ENCODE measurements at places on chromosomes 11 and 22. TPM values are rescaled to one million over a fixed set of nuclear protein-coding genes. Genes with fewer than 3 reads are reported as not detected.

Gene BACE1
- total RNA-seq: 13.0 TPM

Gene PHOX2A
- total RNA-seq: not detected

Gene VWA5A
- total RNA-seq: 5.7 TPM

Gene OR56A1
- total RNA-seq: not detected

Gene PHLDB1
- total RNA-seq: 62.4 TPM

Gene GGTLC2
- not detected for total RNA-seq

Gene MS4A2
- total RNA-seq: not detected

Gene KIAA1671
- 35.9 TPM for total RNA-seq

Gene HTR3B
- not detected for total RNA-seq

Gene ALKBH8
- 3.7 TPM for total RNA-seq

Gene FBLN1
- 0.16 TPM for total RNA-seq

Gene TRIM49
- not detected for total RNA-seq

Gene GTSE1
- total RNA-seq: 10.0 TPM

Gene MMP3
- not detected for total RNA-seq

Gene ACR
- 0.16 TPM for total RNA-seq

Gene HOATZ
- not detected for total RNA-seq

Gene NRGN
- total RNA-seq: 0.81 TPM

Gene APOBEC3G
- 6.0 TPM for total RNA-seq

Gene SNX32
- under 0.01 TPM for total RNA-seq

Gene NAALAD2
- total RNA-seq: 0.25 TPM

Gene F2
- not detected for total RNA-seq

Gene AQP11
- total RNA-seq: 0.31 TPM

Gene UPK3A
- total RNA-seq: not detected

Gene CHST1
- 19.3 TPM for total RNA-seq

Gene SLC22A25
- not detected for total RNA-seq

Gene SLC17A6
- total RNA-seq: not detected

Gene TUB
- 2.3 TPM for total RNA-seq

Gene MUC6
- not detected for total RNA-seq

Gene CCDC89
- total RNA-seq: 0.32 TPM

Gene FREY1
- total RNA-seq: 0.49 TPM

Gene DNHD1
- total RNA-seq: 4.5 TPM

Gene OR51E1
- not detected for total RNA-seq

Gene TRIM49C
- total RNA-seq: not detected

Gene MADD
- 15.5 TPM for total RNA-seq

Gene ZBTB44
- 15.9 TPM for total RNA-seq

Gene NRIP3
- total RNA-seq: 5.5 TPM

Gene MYBPC3
- not detected for total RNA-seq

Gene RNF215
- total RNA-seq: 22.3 TPM

Gene TIMP3
- total RNA-seq: 34.6 TPM

Gene ANKK1
- not detected for total RNA-seq

Gene PGA5
- not detected for total RNA-seq

Gene PLEKHB1
- total RNA-seq: 1.6 TPM

Gene DBX1
- not detected for total RNA-seq

Gene PKDREJ
- total RNA-seq: under 0.01 TPM

Gene SCN3B
- 2.3 TPM for total RNA-seq

Gene CYP2D6
- 0.50 TPM for total RNA-seq
